ENCODE measurements at places on chromosomes 13 and 19.

DNA sequence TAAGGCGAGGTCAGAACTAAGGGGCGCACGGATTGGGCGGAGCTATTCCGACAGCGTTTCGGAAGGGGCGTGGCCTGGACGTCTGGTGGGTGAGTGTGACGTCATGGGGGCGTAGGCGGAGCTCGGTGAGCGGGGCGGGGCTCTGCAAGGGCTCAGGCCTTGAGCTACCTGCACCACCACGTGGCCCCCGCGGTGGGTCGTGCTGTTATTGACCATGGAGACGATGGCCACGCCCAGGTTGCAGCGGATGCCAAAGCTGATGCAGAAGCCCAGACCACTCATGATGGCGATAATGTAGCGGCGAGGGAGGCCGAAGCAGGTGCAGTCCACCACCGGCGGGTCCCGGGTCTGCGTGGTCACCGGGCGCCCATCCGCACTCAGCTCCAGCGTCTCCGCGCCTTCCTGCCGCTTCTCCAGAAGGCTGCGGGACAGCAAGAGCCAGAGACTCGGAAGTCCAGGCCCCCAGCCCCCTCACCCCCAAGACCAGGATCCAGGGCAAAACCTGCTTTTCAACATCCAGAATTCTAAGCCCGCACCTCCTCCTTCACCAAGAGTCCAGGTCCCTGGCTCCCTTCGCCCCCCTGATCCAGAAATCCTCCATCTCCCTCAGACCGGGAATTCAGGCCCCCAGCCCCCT lies 4.8 kb downstream of the SLC17A7 start:
- peak; percentile 67 for DNase-seq

GRCh38 chr13:43304945-43305344 lies 281.6 kb downstream of the DNAJC15 start:
- no peak for DNase-seq

DNA sequence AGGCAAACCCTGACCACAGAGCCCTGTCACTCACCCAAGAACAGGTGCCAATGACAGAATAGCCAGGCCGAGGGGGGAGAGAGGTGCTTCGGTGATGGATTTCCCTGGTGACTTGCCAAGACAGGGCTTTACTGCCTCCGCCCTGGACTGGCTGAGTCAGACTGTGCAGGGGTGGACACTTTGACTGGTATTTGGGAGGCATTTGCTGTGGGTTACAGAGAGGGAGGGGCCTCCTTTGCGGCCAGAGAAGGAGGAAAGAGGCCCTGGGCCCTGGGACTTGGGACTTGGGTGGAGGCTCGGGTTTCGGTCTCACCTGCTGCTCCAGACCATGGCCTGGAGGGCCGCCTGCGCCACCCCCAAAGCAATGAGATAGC lies 4.6 kb upstream of the EPS8L1 start:
- peak; percentile 31 for DNase-seq

GRCh38 chr19:39127812-39128515 lies 2.4 kb downstream of the PAK4 start:
- DNase-seq = peak; percentile 85

Measured in pancreas (tissue), 10 donors.